Upper lobe of right lung (tissue), 1 donor: ENCODE measurements at places on chromosomes 2 and 18. TPM values are rescaled to one million over a fixed set of nuclear protein-coding genes. Genes with fewer than 3 reads are reported as not detected.

DNA sequence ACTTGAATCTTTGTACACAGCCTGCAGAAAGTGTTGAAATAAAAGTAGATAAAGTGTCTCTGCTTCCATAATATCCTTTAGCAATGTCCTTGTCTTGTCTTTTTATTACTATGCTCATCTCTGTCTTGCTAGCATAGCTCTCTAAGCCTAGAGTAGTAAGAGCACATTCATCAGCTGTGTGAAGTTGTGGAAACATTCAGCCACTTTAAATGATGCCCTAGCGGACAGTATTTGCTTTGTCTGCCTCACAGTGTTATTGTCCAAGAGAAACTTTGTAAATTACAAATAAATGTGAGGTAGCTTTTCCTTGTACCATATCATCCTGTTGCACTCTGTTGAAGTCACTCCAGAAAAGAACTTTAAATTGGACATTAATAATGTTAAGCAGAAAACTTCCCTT, 60.3 kb upstream of the TTC21B start:
- DNase-seq, result no peak

- no peak for DNase-seq
These were observed 46.5 kb downstream of the THNSL2 start for GRCh38 chr2:88216641-88217040.

DNA sequence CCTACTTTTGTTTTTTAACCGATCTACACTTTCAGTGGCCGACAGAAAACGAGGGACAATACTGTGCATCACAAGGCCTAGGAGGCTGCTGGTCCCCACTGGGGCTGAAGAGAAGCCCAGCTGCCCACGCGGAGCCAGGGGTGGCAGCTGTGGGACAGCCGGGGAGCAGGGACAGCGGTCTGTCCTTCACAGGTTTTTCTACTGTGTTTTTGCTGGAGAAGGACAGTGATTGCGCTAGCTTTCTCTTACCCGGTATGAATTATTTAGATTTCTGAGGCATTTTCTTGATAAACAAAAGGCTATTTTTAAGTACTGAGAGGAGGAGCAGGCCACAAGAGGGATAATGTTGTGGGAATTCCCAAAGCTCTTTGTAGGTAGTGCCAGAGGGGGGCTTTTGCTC, 219.8 kb downstream of the ATAD2B start:
- DNase-seq, result no peak

GRCh38 chr2:26223018-26223417, 21.4 kb downstream of the HADHA start:
- no peak for DNase-seq

The DNPEP gene
- 69.9 TPM for total RNA-seq

The MYO1B gene
- total RNA-seq, result 231 TPM

- DNase-seq, result no peak
These were observed 10.9 kb downstream of the WNT10A start for GRCh38 chr2:218891275-218892135.

The GALNT5 gene
- total RNA-seq, result 40.2 TPM

DNA sequence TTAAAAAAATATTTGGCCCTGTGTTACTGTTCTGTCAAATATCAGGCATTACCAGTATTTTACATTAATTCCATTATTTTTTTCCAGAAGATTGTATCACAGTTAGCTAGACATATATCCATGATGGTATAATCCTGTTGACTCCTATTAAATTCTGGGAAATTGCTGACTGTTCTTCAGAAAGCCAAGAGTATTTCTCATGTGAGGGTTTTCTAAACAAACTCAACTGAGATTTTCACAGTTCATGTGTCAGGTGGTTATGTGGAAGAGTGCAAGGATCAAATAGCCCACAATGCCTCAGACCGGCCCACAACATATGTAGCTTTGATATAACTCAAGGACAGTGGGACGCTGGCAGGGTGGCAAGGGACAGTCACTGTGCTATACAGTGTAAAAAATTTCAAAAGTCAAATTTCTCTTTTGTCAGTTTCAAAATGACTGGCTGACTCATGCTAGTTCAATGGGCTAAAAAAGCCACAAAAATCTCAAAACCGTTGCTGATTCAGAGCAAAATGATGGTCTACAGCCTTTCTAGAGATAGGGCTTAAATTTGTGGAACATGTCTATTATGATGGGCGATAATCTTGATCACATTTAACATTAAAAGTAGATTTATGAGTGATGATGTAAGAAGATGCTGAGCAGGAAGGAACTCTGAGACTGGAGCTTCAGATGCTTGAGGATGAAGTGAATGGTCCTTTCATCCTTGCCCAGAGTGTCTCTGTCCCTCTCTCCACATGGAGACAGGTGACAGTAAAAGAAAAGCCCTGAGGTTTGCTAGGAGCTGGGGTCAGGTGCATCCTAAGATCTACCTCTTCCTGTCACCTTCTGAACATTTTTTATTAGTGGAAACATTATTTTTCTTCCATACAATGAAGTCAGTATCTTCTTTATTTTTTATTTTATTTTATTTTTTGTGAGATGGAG, 175.8 kb upstream of the PIEZO2 start:
- DNase-seq, result no peak
